ENCODE measurements at places on chromosomes 6 and 20. TPM values are rescaled to one million over a fixed set of nuclear protein-coding genes. Genes with fewer than 3 reads are reported as not detected.

Gene PHF10
- 40.1 TPM for total RNA-seq

Gene RAET1L
- total RNA-seq: not detected

DNA sequence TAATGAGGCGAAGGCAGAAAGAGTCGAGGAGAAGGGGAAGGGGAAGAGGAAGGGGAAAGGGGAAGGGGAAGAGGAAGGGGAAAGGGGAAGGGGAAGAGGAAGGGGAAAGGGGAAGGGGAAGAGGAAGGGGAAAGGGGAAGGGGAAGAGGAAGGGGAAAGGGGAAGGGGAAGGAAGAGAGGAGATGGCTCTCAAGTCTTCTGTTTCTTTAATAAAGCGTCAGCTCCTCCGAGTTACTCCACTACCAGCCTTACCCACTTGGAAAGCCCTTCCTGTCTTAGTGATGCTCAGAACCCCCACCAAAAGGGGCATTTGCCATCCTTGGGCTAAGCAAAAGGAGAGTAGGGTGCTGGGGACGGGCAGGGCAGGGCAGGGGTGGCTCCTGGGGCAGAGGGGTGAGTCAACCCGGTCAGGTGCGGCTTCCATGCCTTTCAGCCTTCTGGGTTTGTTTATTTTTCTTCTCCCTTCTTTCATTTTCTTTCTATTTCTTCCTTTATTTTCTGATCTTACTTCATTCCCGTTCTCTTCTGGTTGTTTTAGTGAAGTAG is 476 bp upstream of the CLIC5 start:
- no peaks in the 10 kb centered on the region for H3K36me3 ChIP-seq
- peak overlapping the region; percentile 78 for H3K4me3 ChIP-seq
- H3K27me3 ChIP-seq: no peaks in the 10 kb centered on the region
- H3K27ac ChIP-seq: peak overlapping the region; percentile 96
- peaks cover 35% of the 10 kb centered on the region for H3K4me1 ChIP-seq

- H3K27me3 ChIP-seq: no peaks in the 10 kb centered on the region
- H3K4me1 ChIP-seq: peaks cover 9% of the 10 kb centered on the region
- no peaks in the 10 kb centered on the region for H3K36me3 ChIP-seq
- no peak for DNase-seq
- H3K4me3 ChIP-seq: no peak overlapping the region
Measured at GRCh38 chr6:149031859-149032598, 285.2 kb downstream of the UST start.

GRCh38 chr6:142913511-142914047 is 31.4 kb downstream of the HIVEP2 start:
- no peaks in the 10 kb centered on the region for H3K27me3 ChIP-seq
- H3K4me1 ChIP-seq: peaks cover 14% of the 10 kb centered on the region
- no peak overlapping the region for H3K27ac ChIP-seq
- no peaks in the 10 kb centered on the region for H3K36me3 ChIP-seq
- no peak overlapping the region for H3K4me3 ChIP-seq

Gene RSPO3
- 7.0 TPM for total RNA-seq

Gene ADTRP
- 0.31 TPM for total RNA-seq

- DNase-seq: no peak
- H3K4me3 ChIP-seq: no peak overlapping the region
- no peaks in the 10 kb centered on the region for H3K36me3 ChIP-seq
- no peak overlapping the region for H3K27ac ChIP-seq
- no peaks in the 10 kb centered on the region for H3K27me3 ChIP-seq
Measured at GRCh38 chr6:113980937-113981554, 10.1 kb upstream of the HDAC2 start.

DNA sequence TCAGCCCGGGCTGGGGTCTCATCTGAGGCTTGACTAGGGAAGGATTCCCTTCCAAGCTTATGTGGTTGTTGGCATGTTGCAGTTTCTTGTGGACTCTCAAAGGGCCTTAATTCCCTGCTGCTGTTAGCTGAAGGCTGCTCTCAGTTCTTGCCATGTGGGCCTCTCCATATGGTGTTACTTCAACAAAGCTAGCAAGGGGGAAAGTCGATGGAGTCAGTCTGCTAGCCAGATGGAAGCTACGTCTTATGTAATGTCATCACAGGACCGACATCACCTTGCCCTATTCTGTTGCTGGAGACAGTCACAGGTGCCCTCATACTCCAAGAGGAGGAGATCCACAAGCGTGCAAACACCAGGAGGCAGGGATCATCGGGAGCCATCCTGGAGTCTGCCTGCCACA is 43.3 kb upstream of the ARMC2 start:
- H3K36me3 ChIP-seq: no peaks in the 10 kb centered on the region
- H3K27ac ChIP-seq: no peak overlapping the region
- no peak overlapping the region for H3K4me3 ChIP-seq
- peaks cover 34% of the 10 kb centered on the region for H3K4me1 ChIP-seq
- DNase-seq: no peak

DNA sequence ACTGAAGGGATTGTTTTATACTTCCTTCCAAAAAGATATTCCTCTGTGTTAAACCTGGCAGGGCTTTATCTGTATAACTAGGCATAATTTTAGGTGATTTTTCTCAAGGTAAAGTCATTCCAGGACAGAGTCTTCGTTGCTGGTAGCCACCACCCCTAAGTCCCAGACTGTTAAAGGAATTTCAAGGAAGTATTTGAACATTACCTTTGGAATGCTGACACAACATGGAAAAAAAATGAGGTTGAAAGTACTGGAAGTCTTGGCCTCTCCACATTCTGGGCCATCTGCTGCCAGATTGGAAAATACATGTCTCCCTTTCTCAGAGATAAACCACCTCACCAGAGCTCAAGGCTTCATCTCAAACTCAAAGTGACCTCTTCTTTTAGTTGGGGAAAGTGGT is 27.0 kb upstream of the ETV7 start:
- H3K4me3 ChIP-seq: no peak overlapping the region
- H3K36me3 ChIP-seq: no peaks in the 10 kb centered on the region
- H3K27ac ChIP-seq: no peak overlapping the region
- DNase-seq: no peak
- H3K27me3 ChIP-seq: no peaks in the 10 kb centered on the region

DNA sequence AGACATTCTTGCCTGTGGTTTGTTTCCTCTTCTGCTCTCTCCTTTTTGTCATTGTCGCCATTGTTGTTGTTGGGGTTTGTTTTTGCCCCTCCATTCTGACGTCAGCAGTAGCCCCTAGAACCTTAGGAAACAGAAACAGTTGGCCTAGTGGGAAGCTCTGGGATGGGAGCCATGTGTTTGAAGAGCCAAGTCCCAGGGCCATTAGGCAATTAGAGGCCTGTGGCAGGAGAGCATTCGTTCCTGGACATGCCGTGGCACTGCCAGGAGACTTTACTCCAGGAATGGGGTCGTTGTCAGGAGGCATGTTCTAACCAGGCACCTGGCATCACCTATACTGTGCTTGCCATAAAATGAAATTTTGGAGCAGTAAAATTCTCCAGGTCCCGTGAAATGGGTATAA is 39.7 kb downstream of the PPARD start:
- no peak overlapping the region for H3K4me3 ChIP-seq
- peaks cover 8% of the 10 kb centered on the region for H3K4me1 ChIP-seq
- H3K36me3 ChIP-seq: no peaks in the 10 kb centered on the region
- H3K27ac ChIP-seq: no peak overlapping the region
- H3K27me3 ChIP-seq: no peaks in the 10 kb centered on the region

- H3K4me1 ChIP-seq: peaks cover 23% of the 10 kb centered on the region
- H3K36me3 ChIP-seq: no peaks in the 10 kb centered on the region
- no peak overlapping the region for H3K4me3 ChIP-seq
- H3K27me3 ChIP-seq: no peaks in the 10 kb centered on the region
- DNase-seq: no peak
- no peak overlapping the region for H3K27ac ChIP-seq
Measured at GRCh38 chr20:47300071-47300470, 56.4 kb downstream of the ZMYND8 start.

Gene AIF1
- 4.8 TPM for total RNA-seq

- H3K4me1 ChIP-seq: no peaks in the 10 kb centered on the region
- no peak for DNase-seq
- no peak overlapping the region for H3K27ac ChIP-seq
- no peak overlapping the region for H3K4me3 ChIP-seq
- H3K36me3 ChIP-seq: no peaks in the 10 kb centered on the region
Measured at GRCh38 chr6:26445934-26446667, 5.8 kb downstream of the BTN3A3 start.

DNA sequence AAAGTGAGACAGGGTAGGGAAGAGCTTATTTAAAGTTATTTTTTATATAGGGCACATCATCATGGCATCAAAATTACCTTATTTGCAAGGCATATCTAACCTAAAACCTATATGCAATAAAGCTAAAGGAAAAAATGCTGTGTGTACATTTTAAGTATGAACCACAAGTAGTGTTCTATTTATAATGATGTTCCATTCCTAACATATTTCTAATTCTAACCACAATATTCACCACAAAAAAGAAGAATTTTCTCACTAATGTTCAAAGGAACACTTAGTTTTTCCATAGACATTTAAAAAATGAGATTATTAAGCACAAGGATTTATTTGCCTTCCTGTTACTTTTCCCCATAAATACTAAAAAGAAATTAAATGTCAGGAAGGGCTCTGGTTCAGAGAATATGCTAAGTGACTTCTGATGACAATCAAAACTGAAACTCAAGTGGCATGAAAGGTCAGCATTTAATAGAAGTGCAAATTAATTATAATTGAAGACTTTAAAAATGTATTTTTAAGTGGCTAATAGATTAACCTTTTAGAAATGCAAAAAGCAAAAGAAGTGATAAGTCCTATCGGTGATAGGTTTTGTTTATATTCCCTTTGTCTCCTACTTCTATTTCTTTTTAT is 25.1 kb downstream of the GPR63 start:
- H3K4me3 ChIP-seq: no peak overlapping the region
- no peak for DNase-seq
- H3K27ac ChIP-seq: no peak overlapping the region
- H3K27me3 ChIP-seq: no peaks in the 10 kb centered on the region

DNA sequence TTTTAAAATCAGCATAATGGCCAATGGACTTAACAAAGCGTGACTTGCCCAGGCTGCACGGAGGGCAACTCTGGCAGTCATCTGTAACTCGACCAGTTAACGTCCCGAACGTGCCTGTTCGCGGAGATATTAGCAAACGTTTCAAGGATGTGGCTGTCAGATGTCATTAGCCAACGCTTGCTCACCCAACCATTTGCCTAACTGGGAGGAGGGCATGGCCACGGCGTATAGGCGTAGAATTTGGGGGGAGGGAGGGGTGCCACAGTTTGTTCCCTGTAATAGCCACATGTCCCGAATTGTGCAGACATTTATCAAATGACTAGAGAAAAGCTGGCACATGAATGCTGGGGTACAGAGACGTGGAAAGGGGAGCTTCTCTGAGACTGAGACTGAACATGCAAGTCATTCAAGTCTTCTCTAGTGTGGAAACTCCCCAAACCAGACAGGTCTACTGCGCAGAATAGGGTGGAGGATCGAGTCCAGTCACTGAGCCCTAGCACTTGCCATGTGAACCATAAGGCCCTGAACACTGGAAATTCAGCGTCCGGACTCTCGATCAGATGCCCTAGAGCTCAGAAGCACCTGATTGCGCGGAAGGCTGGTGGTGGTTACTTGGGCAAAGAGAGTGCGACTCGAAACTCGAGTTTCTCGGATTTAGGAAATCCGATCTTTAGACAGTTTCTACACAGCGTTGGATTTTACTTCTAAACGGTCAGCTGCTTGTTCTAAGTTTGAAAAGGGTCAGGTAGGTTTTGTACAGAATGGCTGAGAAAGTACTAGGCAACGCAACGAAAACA is 32.6 kb downstream of the TFAP2B start:
- peaks cover 5% of the 10 kb centered on the region for H3K4me1 ChIP-seq
- no peak for DNase-seq
- peak overlapping the region; percentile 59 for H3K4me3 ChIP-seq
- H3K27me3 ChIP-seq: peaks cover 55% of the 10 kb centered on the region

Gene CLIC5
- total RNA-seq: 78.6 TPM

DNA sequence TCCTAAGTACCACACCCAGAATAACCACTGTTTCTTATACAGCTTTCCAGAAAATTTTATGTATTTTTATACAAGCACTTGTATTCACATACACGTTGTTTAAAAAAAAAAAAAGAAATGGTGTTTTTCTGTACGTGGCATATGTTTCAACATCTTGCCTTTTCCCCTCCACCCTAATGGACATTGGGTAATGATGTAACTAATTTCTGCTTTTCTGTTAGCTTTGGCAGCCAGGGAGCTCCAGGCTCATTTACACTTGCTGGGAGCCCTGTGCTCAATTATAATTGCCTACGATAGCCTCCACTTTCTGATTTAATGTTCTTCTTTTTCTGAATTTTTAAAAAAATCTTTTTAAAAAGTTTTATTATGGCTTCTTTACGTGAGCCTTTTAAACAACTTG is 352.4 kb downstream of the UTRN start:
- no peaks in the 10 kb centered on the region for H3K4me1 ChIP-seq
- no peak overlapping the region for H3K27ac ChIP-seq

Gene BTNL2
- not detected for total RNA-seq

Gene HSD17B8
- 11.3 TPM for total RNA-seq

- H3K27me3 ChIP-seq: no peaks in the 10 kb centered on the region
- no peak for DNase-seq
- H3K4me1 ChIP-seq: peaks cover 9% of the 10 kb centered on the region
- H3K4me3 ChIP-seq: no peak overlapping the region
Measured at GRCh38 chr6:166333172-166333995, 9.0 kb downstream of the SFT2D1 start.

GRCh38 chr6:169958510-169958909 is 207.1 kb downstream of the ERMARD start:
- H3K4me1 ChIP-seq: no peaks in the 10 kb centered on the region
- H3K4me3 ChIP-seq: no peak overlapping the region
- H3K36me3 ChIP-seq: no peaks in the 10 kb centered on the region

Gene SLC22A7
- total RNA-seq: not detected

DNA sequence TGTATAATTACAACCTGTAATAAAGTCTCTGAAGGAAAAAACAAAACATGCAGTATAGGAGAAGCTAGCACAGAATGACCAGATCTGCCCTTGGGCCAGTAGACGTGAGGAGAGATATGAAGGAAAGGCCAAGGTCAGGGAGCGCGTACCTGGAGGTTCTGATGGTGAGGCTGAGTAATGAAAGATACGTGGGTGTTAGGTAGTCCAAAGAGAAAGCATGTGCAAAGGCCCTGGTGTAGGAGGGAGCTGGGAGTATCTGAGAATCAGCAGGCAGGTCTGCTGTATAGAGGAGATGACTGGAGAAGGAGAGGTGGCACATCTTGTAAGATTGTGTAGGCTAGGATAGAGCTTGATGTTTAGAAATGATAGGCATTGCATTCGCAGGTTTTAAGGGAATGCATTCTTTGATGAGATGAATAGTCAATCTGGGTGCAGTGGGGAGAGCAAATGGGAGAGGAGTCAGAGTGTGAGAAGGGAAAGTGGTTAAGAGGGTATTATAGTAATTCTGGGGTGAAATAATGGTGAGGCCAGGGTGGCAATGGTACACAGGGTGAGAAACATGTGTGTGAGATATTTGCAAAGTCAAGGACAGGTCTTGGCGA is 15.9 kb upstream of the TFB1M start:
- no peak overlapping the region for H3K27ac ChIP-seq
- H3K4me1 ChIP-seq: peaks cover 8% of the 10 kb centered on the region
- no peaks in the 10 kb centered on the region for H3K36me3 ChIP-seq

Gene FOXQ1
- total RNA-seq: not detected

Gene FAM184A
- 1.0 TPM for total RNA-seq

GRCh38 chr6:167767715-167768107 is 59.0 kb upstream of the AFDN start:
- H3K27me3 ChIP-seq: no peaks in the 10 kb centered on the region
- no peak overlapping the region for H3K27ac ChIP-seq
- no peaks in the 10 kb centered on the region for H3K4me1 ChIP-seq
- no peak for DNase-seq
- H3K36me3 ChIP-seq: no peaks in the 10 kb centered on the region

GRCh38 chr6:74753883-74754600 is 451.8 kb downstream of the COL12A1 start:
- H3K4me1 ChIP-seq: no peaks in the 10 kb centered on the region
- no peaks in the 10 kb centered on the region for H3K36me3 ChIP-seq
- no peaks in the 10 kb centered on the region for H3K27me3 ChIP-seq
- no peak for DNase-seq
